ENCODE measurements at places on chromosomes 4 and X. TPM values are rescaled to one million over a fixed set of nuclear protein-coding genes. Genes with fewer than 3 reads are reported as not detected.
A peak's percentile ranks its signal among the peaks of the same experiment; 100 is the strongest.

DNA sequence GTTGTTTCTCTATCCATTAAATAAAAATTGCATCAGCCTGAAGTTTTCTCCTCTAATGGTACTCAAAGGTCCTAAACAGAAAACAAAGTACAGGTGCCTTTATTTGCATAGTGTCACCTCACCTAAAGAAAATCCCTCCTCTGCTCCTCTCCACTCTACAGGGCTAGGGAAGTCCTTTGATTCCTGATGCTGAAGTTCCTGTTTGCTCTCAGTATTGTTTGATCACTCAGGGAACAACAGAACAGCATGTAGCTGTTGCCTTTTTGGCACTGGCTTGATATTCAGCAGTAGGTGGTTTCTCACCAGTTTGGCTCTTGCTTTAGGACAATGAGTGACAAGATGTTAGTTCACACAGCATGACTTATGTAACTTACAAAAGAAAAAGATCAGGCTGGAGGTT is 156.2 kb upstream of the SLC7A11 start:
- peaks cover 20% of the 10 kb centered on the region for H3K27me3 ChIP-seq
- no peak overlapping the region for H3K4me3 ChIP-seq
- peaks cover 20% of the 10 kb centered on the region for H3K4me1 ChIP-seq
- H3K36me3 ChIP-seq, result 0 out of 2 replicates have a peak, but pooled peaks cover 2% of the 10 kb centered on the region
- DNase-seq, result no peak

DNA sequence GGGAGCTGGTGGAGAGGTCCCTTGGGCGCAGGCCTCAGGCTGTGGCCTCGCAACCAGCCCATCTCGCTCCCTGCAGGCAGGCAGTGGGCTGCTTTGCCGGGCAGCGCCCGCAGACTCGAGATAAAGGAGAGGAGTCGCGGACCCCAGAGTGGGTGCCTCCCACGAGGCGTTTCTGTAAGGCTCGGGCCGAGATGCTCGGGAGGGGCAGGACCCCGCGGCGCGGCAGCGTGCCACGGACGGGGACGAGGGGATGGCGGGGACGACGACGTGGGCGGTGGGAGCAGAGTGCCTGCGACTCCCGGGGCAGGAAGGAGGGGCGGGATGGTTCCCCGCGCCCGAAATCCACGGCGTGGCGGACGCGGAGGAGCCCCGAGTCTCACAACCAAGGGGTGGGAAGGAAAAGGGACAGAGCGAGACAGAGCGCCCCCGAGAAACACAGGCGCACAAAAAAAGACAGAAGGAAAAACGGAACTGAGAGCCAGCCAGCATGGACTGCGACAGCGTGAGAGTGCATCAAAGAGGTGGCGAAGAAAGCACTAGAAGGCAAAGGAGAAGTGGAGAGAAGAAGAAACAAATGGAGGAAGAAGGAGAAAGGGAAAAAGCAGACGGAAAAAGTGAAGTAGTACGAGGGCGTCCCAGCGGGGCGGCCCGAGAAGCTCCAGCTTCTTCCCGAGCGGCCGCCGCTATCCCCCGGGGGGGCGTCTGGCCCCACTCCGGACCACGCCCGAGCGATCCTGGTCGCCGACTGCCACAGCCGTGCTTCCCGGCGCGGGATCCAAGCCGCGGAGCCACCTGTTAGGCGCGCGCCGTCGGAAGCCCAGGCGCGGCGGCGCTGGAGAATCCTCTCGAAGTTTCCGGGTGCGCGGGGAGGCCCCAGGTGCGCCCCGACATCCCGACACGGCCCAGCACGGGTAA is 1.5 kb downstream of the BEND4 start:
- H3K27me3 ChIP-seq, result peaks cover 33% of the 10 kb centered on the region
- H3K27ac ChIP-seq, result 0 out of 2 replicates have a peak overlapping the region, but pooled peaks have one; percentile 39
- peak; percentile 37 for DNase-seq
- peak overlapping the region; percentile 99 for H3K4me3 ChIP-seq
- no peaks in the 10 kb centered on the region for H3K36me3 ChIP-seq

- H3K27ac ChIP-seq, result no peak overlapping the region
- H3K27me3 ChIP-seq, result no peaks in the 10 kb centered on the region
- no peak for DNase-seq
- no peak overlapping the region for H3K4me3 ChIP-seq
- peaks cover 4% of the 10 kb centered on the region for H3K4me1 ChIP-seq
These were observed 32.2 kb upstream of the SLIT2 start for GRCh38 chr4:20219521-20219920.

DNA sequence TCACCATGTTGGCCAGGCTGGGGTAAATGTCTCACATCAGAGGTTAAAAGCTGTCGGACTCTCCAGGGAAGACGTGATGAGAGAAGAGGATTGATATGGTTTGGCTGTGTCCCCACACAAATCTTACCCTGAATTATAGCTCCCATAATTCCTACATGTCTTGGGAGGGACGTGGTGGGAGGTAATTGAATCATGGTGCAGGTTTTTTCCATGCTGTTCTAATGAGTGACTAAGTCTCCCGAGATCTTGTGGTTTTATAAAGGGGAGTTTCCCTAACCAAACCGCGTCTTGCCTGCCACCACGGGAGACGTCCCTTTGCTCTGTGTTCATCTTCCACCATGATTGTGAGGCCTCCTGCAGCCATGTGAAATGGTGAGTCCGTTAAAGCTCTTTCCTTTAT is 64.4 kb downstream of the ASMT start:
- peaks cover 35% of the 10 kb centered on the region for H3K4me1 ChIP-seq
- DNase-seq, result no peak
- peaks cover 6% of the 10 kb centered on the region for H3K27me3 ChIP-seq
- H3K4me3 ChIP-seq, result peak overlapping the region; percentile 25
- no peaks in the 10 kb centered on the region for H3K36me3 ChIP-seq

DNA sequence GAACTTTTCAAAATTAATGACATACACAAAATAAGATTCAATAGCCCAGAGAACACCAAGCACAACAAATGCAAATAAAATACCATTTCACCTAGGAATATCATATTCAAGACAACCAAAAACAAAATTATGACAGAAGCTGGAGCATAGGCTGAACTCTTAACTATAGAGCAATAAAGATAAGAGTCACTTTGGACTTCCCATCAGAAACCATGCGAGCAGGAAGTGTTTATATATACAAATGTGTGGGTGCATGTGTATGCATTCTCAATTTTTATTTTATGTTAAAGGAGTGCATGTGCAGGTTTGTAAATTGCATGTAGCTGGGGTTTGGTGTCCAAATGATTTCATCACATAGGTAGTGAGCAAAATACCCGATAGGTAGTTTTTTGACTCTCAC is 291.6 kb downstream of the ARAP2 start:
- H3K4me1 ChIP-seq, result peaks cover 10% of the 10 kb centered on the region
- H3K27me3 ChIP-seq, result no peaks in the 10 kb centered on the region
- H3K4me3 ChIP-seq, result no peak overlapping the region
- no peak for DNase-seq

- H3K27ac ChIP-seq, result no peak overlapping the region
- H3K4me3 ChIP-seq, result no peak overlapping the region
- DNase-seq, result no peak
- no peaks in the 10 kb centered on the region for H3K36me3 ChIP-seq
- H3K4me1 ChIP-seq, result peaks cover 19% of the 10 kb centered on the region
These were observed 31.3 kb downstream of the TRIML2 start for GRCh38 chr4:188078116-188078515.

GRCh38 chrX:103517246-103517645 is 2.0 kb downstream of the RAB40A start:
- no peak for DNase-seq
- peaks cover 4% of the 10 kb centered on the region for H3K27me3 ChIP-seq
- H3K27ac ChIP-seq, result no peak overlapping the region
- no peaks in the 10 kb centered on the region for H3K36me3 ChIP-seq
- 0 out of 2 replicates have a peak, but pooled peaks cover 3% of the 10 kb centered on the region for H3K4me1 ChIP-seq

- H3K27me3 ChIP-seq, result no peaks in the 10 kb centered on the region
- peaks cover 2% of the 10 kb centered on the region for H3K36me3 ChIP-seq
- no peak overlapping the region for H3K4me3 ChIP-seq
- peak overlapping the region; percentile 26 for H3K27ac ChIP-seq
- H3K4me1 ChIP-seq, result peaks cover 25% of the 10 kb centered on the region
These were observed 29.2 kb downstream of the EFHC2 start for GRCh38 chrX:44314259-44314734.

PABPC5 gene
- total RNA-seq, result 1.7 TPM

GRCh38 chr4:159077702-159078495 is 25.0 kb upstream of the RAPGEF2 start:
- H3K4me1 ChIP-seq, result peaks cover 5% of the 10 kb centered on the region
- no peak overlapping the region for H3K4me3 ChIP-seq
- H3K27ac ChIP-seq, result no peak overlapping the region
- H3K36me3 ChIP-seq, result no peaks in the 10 kb centered on the region

CLIC2 gene
- 0.66 TPM for total RNA-seq
